Thyroid gland (tissue), 4 donors: ENCODE measurements at places on chromosomes 3 and 15. TPM values are rescaled to one million over a fixed set of nuclear protein-coding genes. Genes with fewer than 3 reads are reported as not detected.

GRCh38 chr3:62392626-62393292 is 19.4 kb upstream of the FEZF2 start:
- H3K27ac ChIP-seq = no peak overlapping the region
- no peaks in the 10 kb centered on the region for H3K27me3 ChIP-seq
- H3K36me3 ChIP-seq = no peaks in the 10 kb centered on the region
- no peak for DNase-seq
- H3K4me3 ChIP-seq = no peak overlapping the region
- no peaks in the 10 kb centered on the region for H3K4me1 ChIP-seq

GRCh38 chr3:79015854-79016253 is 751.9 kb downstream of the ROBO1 start:
- no peak overlapping the region for H3K4me3 ChIP-seq
- DNase-seq = no peak
- no peak overlapping the region for H3K27ac ChIP-seq
- H3K36me3 ChIP-seq = no peaks in the 10 kb centered on the region
- no peaks in the 10 kb centered on the region for H3K4me1 ChIP-seq

Gene CDHR4
- total RNA-seq = not detected

DNA sequence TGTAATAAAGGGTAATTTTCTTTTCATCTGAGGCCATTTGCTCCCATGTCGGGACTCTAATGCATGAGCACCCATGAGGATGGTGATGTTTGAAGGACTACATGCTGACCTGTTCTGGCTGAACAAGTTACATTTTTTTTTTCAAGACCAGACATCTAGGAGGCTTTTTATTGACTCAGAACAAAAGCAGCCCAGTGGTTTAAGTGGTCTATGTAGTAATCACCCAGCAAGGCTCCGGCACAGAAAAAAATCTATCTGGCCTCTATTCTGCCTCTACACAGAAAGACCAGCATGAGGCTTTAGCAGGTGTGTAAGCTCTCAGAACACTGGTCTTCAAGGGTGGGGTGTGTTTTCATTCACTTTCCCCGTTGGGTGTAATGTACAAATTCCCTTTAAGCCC is 95.1 kb upstream of the ZBED2 start:
- no peak overlapping the region for H3K4me3 ChIP-seq
- DNase-seq = peak; percentile 30
- H3K27ac ChIP-seq = peak overlapping the region; percentile 5
- no peaks in the 10 kb centered on the region for H3K36me3 ChIP-seq
- peaks cover 13% of the 10 kb centered on the region for H3K4me1 ChIP-seq
- H3K27me3 ChIP-seq = no peaks in the 10 kb centered on the region

GRCh38 chr3:65617209-65617608 is 421.5 kb downstream of the MAGI1 start:
- no peaks in the 10 kb centered on the region for H3K36me3 ChIP-seq
- H3K27me3 ChIP-seq = no peaks in the 10 kb centered on the region
- H3K4me1 ChIP-seq = peaks cover 8% of the 10 kb centered on the region
- DNase-seq = no peak

GRCh38 chr3:156559321-156559720 is 4.4 kb upstream of the SSR3 start:
- no peaks in the 10 kb centered on the region for H3K27me3 ChIP-seq
- H3K36me3 ChIP-seq = no peaks in the 10 kb centered on the region
- H3K4me1 ChIP-seq = peaks cover 28% of the 10 kb centered on the region
- DNase-seq = no peak
- no peak overlapping the region for H3K4me3 ChIP-seq

DNA sequence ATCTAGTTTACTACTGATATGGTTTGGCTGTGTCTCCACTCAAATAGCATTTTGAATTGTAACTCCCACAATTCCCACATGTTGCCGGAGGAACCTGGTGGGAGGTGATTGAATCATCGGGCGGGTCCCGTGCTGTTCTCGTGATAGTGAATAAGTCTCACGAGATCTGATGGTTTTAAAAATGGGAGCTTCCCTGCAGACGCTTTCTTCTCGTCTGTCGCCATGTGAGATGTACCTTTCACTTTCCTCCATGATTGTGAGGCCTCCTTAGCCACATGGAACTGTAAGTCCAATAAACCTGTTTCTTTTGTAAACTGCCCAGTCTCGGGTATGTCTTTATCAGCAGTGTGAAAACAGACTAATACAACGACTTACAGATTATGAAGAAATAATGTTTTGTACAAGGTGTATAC is 35.6 kb upstream of the PYDC2 start:
- no peak overlapping the region for H3K27ac ChIP-seq
- no peaks in the 10 kb centered on the region for H3K36me3 ChIP-seq
- no peak overlapping the region for H3K4me3 ChIP-seq
- no peak for DNase-seq
- H3K4me1 ChIP-seq = no peaks in the 10 kb centered on the region
- H3K27me3 ChIP-seq = no peaks in the 10 kb centered on the region

Gene GHSR
- not detected for total RNA-seq

- H3K4me3 ChIP-seq = no peak overlapping the region
- peaks cover 6% of the 10 kb centered on the region for H3K36me3 ChIP-seq
- DNase-seq = peak; percentile 90
- H3K27me3 ChIP-seq = no peaks in the 10 kb centered on the region
- peak overlapping the region; percentile 89 for H3K27ac ChIP-seq
Measured at GRCh38 chr15:43168192-43169107, 16.8 kb upstream of the CCNDBP1 start.

DNA sequence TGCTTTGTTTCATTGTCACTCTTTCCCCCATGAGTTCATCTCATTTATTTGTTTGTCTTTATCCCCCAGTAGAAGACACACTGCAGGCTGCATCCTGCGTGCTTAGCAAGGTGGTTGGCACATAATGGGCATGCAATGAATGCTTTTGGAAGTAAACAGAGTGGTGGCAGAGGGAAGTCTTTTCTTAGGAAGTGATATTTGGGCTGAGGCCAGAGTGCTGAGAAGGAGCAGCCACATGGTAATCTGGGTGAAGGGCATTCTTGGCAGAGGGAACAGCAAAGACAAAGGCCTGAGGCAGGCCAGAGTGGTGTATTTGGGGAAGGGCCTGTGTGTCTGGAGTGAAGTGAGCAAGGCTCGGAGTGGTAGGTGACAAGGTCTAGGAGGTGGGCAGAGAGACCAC is 17.7 kb upstream of the ADAMTS7 start:
- no peaks in the 10 kb centered on the region for H3K36me3 ChIP-seq
- H3K27me3 ChIP-seq = no peaks in the 10 kb centered on the region
- no peak for DNase-seq
- H3K4me1 ChIP-seq = no peaks in the 10 kb centered on the region
- H3K4me3 ChIP-seq = no peak overlapping the region
- no peak overlapping the region for H3K27ac ChIP-seq

DNA sequence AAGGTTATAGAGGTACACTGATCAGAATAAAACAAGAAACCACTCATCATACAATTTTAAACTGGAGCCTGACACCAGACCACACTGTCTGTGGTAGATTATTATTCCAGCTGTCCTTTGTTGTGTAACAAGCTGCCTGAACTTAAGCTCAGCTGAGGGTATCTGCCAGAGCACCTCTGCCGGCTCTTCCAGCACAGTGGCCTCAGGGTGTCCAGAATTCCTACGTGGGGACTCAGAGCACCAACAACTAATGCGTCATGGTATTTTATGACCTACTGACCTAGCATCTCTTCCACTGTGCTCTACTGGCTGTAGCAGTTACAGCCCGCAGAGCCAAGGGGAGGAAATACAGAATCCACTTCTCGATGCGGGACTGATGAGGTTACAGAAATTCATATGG is 15.6 kb upstream of the RAF1 start:
- no peak overlapping the region for H3K4me3 ChIP-seq
- no peak overlapping the region for H3K27ac ChIP-seq
- DNase-seq = no peak
- H3K4me1 ChIP-seq = peaks cover 5% of the 10 kb centered on the region
- no peaks in the 10 kb centered on the region for H3K27me3 ChIP-seq
- H3K36me3 ChIP-seq = no peaks in the 10 kb centered on the region

Gene ESYT3
- total RNA-seq = 19.9 TPM

Gene CPN2
- total RNA-seq = not detected

- H3K36me3 ChIP-seq = no peaks in the 10 kb centered on the region
- no peaks in the 10 kb centered on the region for H3K27me3 ChIP-seq
- no peak overlapping the region for H3K4me3 ChIP-seq
- no peaks in the 10 kb centered on the region for H3K4me1 ChIP-seq
- no peak overlapping the region for H3K27ac ChIP-seq
- DNase-seq = no peak
Measured at GRCh38 chr3:139307601-139308555, 35.9 kb upstream of the MRPS22 start.

GRCh38 chr15:93417156-93417555 is 328.1 kb upstream of the RGMA start:
- H3K4me1 ChIP-seq = no peaks in the 10 kb centered on the region
- no peaks in the 10 kb centered on the region for H3K27me3 ChIP-seq
- no peaks in the 10 kb centered on the region for H3K36me3 ChIP-seq
- H3K4me3 ChIP-seq = no peak overlapping the region
- DNase-seq = no peak

Gene SHC4
- total RNA-seq = 1.1 TPM

GRCh38 chr3:13233487-13234485 is 160.6 kb upstream of the IQSEC1 start:
- no peak overlapping the region for H3K27ac ChIP-seq
- no peaks in the 10 kb centered on the region for H3K4me1 ChIP-seq
- no peak overlapping the region for H3K4me3 ChIP-seq
- DNase-seq = no peak
- H3K36me3 ChIP-seq = no peaks in the 10 kb centered on the region
- no peaks in the 10 kb centered on the region for H3K27me3 ChIP-seq

Gene CFAP91
- 24.2 TPM for total RNA-seq

- no peaks in the 10 kb centered on the region for H3K36me3 ChIP-seq
- no peaks in the 10 kb centered on the region for H3K27me3 ChIP-seq
- no peak for DNase-seq
- H3K4me1 ChIP-seq = no peaks in the 10 kb centered on the region
Measured at GRCh38 chr3:85251766-85252165, 293.0 kb downstream of the CADM2 start.

DNA sequence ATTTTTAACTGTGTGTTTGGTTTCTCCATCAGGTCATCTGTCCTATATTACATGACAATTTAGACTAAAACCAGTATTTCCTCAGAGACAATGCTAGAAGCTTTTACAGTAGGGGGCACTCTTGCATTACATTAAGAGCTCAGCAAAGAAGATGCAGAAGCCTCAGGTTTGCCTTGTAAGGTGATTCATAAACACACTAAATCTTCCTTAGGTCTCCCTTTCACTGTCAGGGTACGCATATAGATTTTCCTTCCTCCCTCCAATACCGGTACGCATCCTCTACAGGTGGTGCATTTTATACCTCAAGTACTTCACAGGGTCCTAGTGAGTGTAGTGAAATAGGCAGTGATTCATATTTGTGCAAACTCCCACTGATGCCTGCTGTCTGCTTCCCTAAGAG is 46.5 kb downstream of the CD86 start:
- H3K4me3 ChIP-seq = no peak overlapping the region
- no peaks in the 10 kb centered on the region for H3K4me1 ChIP-seq
- no peaks in the 10 kb centered on the region for H3K36me3 ChIP-seq

DNA sequence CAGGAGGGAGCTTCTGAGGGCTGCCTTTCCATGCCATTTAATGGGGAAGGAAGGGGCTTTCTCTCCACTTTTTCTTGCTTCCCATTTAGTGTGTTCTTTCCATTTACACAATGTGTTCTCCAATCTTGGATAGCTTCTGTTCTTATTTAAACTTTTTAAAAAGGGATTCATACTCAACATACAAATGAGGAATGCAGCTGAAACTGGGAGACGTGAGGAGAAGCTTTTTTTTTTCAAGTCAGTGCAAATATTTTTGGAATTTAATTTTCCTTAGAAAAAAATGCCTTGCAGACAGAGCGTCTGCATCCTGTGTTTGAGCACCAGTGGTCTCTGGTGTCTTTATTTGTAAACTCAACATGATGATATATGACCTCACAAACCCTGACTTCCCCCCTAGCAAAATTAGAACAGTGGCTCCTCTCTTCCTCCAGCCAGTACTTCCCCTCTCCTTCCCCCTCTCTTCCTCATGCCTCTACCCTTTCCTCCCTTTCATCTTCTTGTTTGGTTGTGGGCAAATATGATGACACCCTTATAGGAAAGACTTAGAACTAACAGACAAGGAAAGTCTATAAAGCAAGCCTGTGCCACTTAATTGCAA is 48.1 kb upstream of the PCSK6 start:
- no peaks in the 10 kb centered on the region for H3K27me3 ChIP-seq
- no peaks in the 10 kb centered on the region for H3K36me3 ChIP-seq
- no peaks in the 10 kb centered on the region for H3K4me1 ChIP-seq
- no peak for DNase-seq
- no peak overlapping the region for H3K27ac ChIP-seq

DNA sequence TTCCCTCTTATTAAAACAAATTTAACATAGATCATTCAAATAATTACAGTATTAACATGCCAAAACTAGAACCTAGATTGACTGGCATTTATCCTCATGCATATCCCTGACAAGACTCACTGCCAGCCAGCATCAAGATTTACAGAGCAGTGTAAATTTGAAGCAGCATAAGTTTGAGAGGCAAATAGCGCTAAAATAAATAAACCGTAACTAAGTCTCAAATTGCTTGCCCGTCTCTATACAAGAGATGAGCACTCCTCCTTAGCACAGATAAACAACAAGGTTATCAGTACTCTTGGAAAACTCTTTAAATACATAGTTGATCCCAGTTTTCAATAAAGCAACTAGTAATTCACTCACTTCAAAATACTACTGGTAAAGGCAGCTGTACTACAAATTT is 29.6 kb downstream of the MSL2 start:
- no peaks in the 10 kb centered on the region for H3K27me3 ChIP-seq
- no peaks in the 10 kb centered on the region for H3K36me3 ChIP-seq
- DNase-seq = no peak
- peaks cover 34% of the 10 kb centered on the region for H3K4me1 ChIP-seq

DNA sequence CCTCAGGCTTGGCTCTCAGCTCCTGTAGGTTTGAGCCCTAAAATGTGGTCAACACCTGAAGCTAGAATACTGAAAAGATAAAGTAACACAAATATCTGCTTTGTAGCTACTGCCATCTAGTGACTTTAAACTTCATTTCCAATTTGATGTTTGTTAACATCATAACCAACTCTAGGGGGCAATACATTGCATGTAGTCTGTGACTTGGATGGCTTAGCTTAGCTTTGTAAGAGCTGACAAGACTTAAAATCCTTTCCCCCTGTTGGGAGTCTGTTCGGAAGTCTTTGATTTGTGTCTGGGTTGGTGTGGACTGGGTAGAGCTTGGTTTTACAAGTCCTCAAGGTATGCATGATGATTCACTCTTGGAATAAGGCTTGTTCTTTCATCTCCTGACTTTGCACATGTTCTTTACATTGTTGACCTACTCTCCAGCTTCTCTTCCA is 51.7 kb downstream of the SCN11A start:
- H3K27me3 ChIP-seq = no peaks in the 10 kb centered on the region
- H3K4me1 ChIP-seq = no peaks in the 10 kb centered on the region
- H3K36me3 ChIP-seq = no peaks in the 10 kb centered on the region
- no peak overlapping the region for H3K27ac ChIP-seq
- DNase-seq = no peak
